ENCODE measurements at places on chromosomes 6 and 20. TPM values are rescaled to one million over a fixed set of nuclear protein-coding genes. Genes with fewer than 3 reads are reported as not detected.

Gene SLC35D3
- not detected for polyA plus RNA-seq

Gene TRERF1
- 15.9 TPM for polyA plus RNA-seq

Gene CD2AP
- 66.6 TPM for polyA plus RNA-seq

Gene SEMG1
- not detected for polyA plus RNA-seq

Gene TMEM244
- polyA plus RNA-seq = not detected

Gene TFAP2A
- 41.8 TPM for polyA plus RNA-seq

Gene C6orf58
- polyA plus RNA-seq = 0.55 TPM

Gene MAP7
- polyA plus RNA-seq = 32.5 TPM

Gene FAM209A
- polyA plus RNA-seq = not detected

Gene KCNK5
- 10.7 TPM for polyA plus RNA-seq

Gene SIRPB1
- 1.1 TPM for polyA plus RNA-seq

Gene C6orf52
- 2.8 TPM for polyA plus RNA-seq

Gene PIM1
- 22.4 TPM for polyA plus RNA-seq

Gene OR2B6
- polyA plus RNA-seq = 0.10 TPM

Gene RRAGD
- polyA plus RNA-seq = 33.3 TPM

Gene CST5
- polyA plus RNA-seq = 0.55 TPM

Measured in renal cortex interstitium (tissue), 15 donors.